ENCODE measurements at places on chromosomes 11 and 22.

DNA sequence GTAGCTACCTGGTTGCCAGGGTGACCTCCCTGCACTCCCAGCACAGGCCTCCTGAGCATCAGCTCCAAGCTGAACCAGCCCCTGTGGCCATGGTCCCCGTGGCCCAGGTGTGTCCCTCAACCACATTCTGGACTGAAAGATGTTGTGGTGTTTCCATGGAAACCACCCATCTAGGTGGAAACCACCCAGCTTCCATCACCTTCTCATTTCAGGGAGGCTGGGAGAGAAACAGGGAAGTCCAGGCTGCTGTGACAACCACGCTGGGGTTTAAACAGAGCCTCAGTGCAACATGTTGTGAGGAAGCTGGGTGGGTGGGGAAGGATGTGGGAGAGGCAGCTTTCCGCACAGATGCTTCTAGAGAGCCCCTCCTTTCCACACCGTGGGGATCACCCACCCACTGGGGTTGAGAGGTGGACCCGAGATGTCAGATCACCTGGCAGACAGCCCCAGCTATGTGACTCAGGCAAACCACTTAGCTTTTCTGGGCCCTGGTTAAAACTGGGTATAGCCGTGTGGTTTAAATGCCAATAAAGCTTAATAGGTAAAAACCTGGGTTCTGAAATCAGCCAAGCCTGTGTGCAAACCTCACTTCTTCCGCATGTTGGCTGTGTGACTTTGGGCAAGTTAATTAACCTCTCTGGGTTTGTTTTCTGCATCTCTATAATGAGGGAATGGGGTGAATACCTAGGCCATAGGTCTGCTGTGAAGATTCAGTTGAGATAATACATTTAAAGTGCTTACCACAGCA is 46.4 kb downstream of the CD82 start:
- DNase-seq = no peak

DNA sequence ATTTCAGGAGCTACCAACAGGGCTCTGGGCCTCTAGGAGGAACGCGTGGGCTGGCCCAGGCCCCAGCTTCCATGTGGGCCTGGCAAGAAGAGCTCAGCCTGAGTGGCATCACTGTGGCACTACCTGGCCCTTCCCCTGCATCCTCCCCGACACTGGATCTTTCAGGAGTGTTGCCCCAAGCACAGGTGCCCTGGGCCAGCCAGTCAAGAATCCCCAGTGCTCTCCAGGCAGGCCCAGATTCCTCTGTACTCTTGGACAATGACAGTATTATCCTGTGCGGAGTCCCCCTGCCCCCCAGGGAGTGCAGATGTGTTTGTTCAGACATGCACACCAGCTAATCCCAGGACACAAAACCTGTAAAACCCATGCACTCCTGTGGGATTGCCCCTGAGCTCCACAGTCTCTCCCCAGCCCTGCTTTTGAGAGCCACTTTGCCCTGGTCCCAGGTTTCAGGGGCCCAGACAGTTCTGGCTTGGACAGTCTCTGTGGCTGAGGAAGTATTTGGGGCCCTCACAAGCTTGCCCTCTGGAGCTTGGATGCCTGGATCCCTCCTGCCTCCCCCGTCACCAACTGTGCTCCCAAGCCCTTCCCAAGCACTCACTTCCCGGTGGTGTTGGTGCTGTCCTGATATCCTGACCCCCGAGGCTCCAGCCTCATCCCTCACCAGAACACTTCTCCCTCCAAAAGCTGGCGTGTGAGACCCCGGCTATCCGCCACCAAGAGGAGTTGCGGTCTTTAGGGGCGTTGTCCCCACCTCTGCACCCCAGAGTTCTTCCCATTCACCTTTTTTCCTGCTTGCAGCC is 39.9 kb downstream of the KCNC1 start:
- DNase-seq = no peak

DNA sequence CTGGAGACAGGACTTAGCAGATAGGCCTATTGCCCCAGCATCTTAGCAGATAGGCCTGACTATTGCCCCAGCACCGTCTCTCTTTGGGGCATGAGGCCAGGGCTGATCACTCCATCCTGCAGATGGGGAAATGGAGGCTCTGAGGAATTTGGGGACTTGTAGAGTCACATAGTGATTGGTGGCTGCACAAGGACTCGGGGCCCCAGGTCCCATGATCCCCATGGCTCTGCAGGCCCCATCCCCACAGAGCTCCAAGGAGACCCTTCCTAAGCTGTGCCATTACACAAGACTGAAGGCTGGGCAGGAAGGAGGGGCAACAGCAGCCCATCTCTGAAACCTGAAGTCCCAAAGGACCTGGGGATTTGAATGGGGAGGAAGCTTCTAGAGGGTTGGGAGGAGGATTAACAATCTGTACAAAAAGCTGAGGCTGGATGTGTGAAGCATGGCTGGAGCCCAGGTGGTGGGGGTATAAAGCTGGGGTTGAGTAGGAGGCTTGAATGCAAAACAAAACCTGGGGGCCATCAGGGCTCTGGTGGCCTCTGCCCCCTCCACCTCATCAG is 1.6 kb downstream of the ARAP1 start:
- no peak for DNase-seq

- peak; percentile 96 for DNase-seq
These were observed 6.4 kb downstream of the CLMP start for GRCh38 chr11:123188508-123189165.

- no peak for DNase-seq
These were observed 7.4 kb downstream of the ZP1 start for GRCh38 chr11:60874421-60875365.

GRCh38 chr11:117814766-117815261 is 9.7 kb downstream of the FXYD2 start:
- DNase-seq = no peak

GRCh38 chr11:105489446-105489845 is 120.4 kb upstream of the GRIA4 start:
- DNase-seq = peak; percentile 3

GRCh38 chr11:65224930-65225278 is 36.9 kb upstream of the POLA2 start:
- peak; percentile 71 for DNase-seq

DNA sequence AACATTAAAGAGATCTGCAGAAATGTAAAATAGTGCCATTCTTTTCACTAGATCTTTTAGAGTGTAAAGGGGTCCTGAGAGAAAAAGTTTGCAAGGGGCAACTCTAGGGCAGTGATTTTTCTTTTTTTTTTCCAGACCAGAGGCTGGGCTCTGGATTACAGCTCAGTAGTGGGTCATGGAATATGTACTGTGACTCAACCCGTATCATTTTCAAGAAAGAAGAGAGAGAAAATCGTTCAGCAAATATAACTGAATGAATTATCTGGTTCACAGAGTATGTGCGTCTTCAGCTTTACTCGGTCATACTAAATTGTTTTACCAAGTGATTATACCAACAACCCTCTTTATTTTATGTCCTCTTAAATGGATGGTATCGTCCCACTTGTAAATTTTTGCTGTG is 3.8 kb downstream of the CEP57 start:
- no peak for DNase-seq

GRCh38 chr11:132831272-132831671 is 701.0 kb downstream of the OPCML start:
- DNase-seq = no peak

DNA sequence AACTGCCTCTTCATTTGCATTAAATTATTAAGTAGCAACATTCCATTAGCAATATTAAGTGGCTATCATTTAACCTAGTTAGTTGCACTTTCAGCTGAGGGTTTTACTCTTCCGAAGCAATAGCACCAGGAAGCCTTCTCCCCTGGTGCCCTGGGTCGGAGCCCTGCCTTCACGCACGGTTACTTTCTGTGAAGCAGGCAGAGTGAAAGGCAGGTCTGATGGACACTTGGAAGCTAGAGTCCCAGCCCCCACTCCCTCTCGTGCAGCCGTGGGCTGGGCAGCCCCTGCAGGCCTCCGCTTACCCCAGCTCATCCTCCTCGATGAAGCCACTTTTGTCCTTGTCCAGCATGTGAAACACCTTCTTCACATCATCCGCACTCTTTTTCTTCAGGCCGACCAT is 2.0 kb downstream of the PVALB start:
- no peak for DNase-seq

DNA sequence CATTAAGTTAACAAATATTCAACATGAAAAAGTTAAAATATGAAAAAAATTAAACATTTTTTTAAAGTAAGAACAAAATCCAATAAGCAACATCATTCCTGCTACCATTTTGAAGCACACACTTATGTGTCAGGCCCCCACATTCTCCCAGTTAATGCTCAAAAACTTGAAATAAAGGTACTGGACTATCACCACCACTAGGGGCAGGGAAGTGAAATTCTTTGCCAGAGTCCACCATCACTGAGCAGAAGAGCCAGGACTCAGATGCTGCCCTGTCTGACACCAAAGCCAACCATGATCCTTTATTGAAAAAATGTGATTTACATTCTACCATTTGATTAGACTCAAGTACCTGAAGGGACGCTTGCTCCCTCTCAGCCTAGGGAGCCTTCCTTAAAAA is 39.1 kb downstream of the PITPNB start:
- DNase-seq = no peak

GRCh38 chr22:20015187-20015625 is 1.4 kb downstream of the ARVCF start:
- no peak for DNase-seq

- DNase-seq = no peak
These were observed 28.4 kb downstream of the CDON start for GRCh38 chr11:126034039-126034932.

GRCh38 chr11:36079878-36080675 is 136.2 kb downstream of the LDLRAD3 start:
- DNase-seq = no peak

DNA sequence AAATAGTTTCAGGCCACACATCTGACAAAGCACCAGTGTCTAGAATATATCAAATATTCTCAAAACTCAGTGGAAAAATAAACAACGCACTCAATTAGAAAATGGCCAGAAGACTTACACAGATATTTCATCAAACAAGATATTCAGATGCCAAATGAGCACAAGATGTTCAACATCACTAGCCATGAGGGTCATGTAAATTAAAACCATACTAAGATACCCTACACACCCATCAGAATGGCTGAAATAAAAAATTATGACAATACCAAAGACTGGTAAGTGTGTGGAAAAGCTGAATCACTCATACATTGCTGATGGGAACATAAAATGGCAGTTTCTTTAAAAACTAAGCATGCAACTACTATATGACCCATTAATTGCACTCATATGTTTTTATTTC is 21.7 kb downstream of the BTG4 start:
- DNase-seq = no peak

GRCh38 chr11:122807731-122808477 is 30.4 kb upstream of the CRTAM start:
- peak; percentile 40 for DNase-seq

GRCh38 chr11:132026746-132027145 is 656.3 kb downstream of the NTM start:
- DNase-seq = no peak

DNA sequence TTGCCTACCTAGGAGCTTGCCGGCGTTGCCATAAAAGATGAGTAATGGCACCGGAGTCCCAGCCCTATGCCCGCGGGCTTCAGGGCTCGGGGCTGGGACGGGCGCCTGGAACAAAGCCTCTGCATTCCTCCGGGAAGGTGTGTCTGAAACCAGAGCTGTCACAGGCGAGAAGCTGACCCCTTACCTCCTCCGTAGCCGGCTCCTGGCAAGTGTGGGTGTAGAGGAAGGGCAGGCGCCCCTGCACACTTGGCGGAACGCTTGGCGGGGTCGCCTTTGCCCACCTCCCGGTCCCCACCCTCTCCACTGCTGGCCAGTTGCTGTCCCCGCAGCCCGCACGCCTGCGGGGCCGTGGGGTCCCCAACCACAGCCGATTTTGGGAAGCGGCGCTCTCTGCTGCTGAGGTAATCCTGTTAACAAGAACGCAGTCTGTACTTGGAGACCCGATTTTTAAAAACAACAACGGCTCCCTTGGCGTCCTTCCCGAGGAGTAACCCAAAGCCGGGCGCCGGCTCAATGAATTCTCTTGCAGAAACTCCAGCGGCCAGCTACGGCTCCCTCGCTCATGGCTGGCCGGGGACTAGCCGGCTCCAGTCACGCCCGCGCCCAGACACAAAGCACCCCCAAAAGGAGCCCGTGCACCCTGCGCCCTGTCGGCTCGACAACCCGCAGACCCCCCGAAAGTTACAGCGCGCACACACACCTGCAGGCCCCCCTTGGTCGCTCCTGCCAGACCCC is 89.2 kb downstream of the PLEKHA7 start:
- DNase-seq = peak; percentile 64

- no peak for DNase-seq
These were observed 174.1 kb downstream of the ARHGAP42 start for GRCh38 chr11:100861212-100861611.

DNA sequence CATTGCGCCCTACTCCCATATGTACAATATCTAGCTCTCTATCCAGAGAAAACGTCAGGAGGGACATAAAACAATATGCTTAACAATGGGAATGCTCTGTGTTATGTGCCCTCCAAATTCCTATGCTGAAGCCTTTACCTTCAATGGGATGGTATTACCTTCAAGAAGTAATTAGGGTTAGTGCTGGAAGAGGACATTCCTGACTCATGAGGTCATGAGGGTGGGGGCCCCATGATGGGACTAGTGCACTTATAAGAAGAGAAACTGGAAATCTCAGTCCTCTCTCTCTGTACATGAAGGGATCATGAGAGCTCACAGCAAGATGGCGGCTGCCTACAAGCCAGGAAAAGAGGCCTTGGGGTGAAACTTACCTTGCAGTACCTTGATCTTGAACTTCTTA is 20.3 kb downstream of the MMP20 start:
- DNase-seq = no peak

GRCh38 chr11:5367448-5368074 is 16.1 kb upstream of the OR51M1 start:
- DNase-seq = peak; percentile 88

DNA sequence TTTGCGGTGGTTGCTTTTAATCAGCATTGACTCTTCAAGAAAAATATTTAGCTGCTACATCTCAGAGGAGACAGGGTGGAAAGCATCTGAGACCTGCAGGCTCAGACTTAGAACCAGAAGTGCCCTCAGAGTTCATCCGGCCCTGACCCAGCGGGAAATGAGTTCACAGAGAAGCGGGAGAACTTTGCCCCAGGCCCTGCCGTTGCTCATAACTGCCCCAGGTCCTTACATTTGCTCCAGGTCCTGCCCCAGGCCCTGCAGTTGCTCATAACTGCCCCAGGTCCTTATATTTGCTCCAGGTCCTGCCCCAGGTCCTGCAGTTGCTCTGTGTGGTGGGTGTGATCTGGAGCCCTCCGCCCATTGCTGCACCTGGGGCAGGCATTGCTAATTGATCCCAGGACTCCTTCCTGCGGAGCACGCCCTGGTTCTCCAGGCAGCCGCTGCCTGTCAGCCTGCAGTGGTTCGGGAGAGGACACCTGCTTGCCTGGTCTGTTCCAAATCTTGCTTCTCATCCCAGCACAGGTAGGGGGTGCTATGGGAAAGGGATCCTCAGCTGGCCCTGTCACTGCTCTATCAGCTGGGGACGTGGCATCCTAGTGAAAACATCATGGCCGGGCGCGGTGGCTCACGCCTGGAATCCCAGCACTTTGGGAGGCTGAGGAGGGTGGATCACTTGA is 58.1 kb upstream of the PPP6R3 start:
- DNase-seq = no peak

GRCh38 chr22:30425616-30426387 is at the start of gene MTFP1:
Gene MTFP1 (plus strand): TSS chr22:30425768. CDS start chr22:30425880, 112 bp downstream.
- DNase-seq = peak; percentile 59

GRCh38 chr11:64592234-64592615 is 1.2 kb downstream of the SLC22A12 start:
- DNase-seq = no peak
